ENCODE measurements at places on chromosomes 5 and 9.
A peak's percentile ranks its signal among the peaks of the same experiment; 100 is the strongest.

- H3K27me3 ChIP-seq = no peaks in the 10 kb centered on the region
- DNase-seq = no peak
- H3K4me1 ChIP-seq = peaks cover 37% of the 10 kb centered on the region
- peaks cover 24% of the 10 kb centered on the region for H3K36me3 ChIP-seq
- peak overlapping the region; percentile 84 for H3K27ac ChIP-seq
- H3K4me3 ChIP-seq = peak overlapping the region; percentile 93
Observed at GRCh38 chr5:140647042-140647419, 399 bp downstream of the NDUFA2 start.

GRCh38 chr5:68949256-68949655 lies 144.6 kb upstream of the SLC30A5 start:
- no peaks in the 10 kb centered on the region for H3K27me3 ChIP-seq
- no peak overlapping the region for H3K4me3 ChIP-seq
- no peak overlapping the region for H3K27ac ChIP-seq
- no peak for DNase-seq
- no peaks in the 10 kb centered on the region for H3K4me1 ChIP-seq

GRCh38 chr9:133058550-133059320 lies 3.0 kb upstream of the CEL start:
- H3K4me3 ChIP-seq = no peak overlapping the region
- H3K4me1 ChIP-seq = peaks cover 25% of the 10 kb centered on the region
- peaks cover 51% of the 10 kb centered on the region for H3K36me3 ChIP-seq
- no peak overlapping the region for H3K27ac ChIP-seq

DNA sequence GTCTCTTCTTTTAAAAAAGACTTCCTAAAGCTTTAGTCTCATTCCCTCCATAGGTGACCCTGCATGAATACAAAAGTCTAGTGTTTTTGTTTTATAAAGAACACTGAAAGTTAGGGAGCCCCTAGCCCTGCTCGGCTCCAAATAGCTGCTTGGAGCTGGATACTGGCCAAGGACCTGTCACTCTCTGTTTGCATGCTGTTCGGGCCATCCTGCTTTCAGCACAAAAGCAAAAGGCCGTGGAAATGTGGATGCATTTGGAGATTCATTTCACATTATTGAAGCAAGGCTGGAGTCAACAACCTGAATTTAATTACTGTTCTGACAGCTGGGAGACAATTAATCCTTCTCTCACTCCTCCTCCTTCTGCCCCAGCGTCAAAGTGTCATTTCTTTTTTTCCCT lies 151.7 kb upstream of the NMUR2 start:
- no peak overlapping the region for H3K4me3 ChIP-seq
- no peaks in the 10 kb centered on the region for H3K4me1 ChIP-seq
- no peak for DNase-seq
- no peaks in the 10 kb centered on the region for H3K36me3 ChIP-seq

DNA sequence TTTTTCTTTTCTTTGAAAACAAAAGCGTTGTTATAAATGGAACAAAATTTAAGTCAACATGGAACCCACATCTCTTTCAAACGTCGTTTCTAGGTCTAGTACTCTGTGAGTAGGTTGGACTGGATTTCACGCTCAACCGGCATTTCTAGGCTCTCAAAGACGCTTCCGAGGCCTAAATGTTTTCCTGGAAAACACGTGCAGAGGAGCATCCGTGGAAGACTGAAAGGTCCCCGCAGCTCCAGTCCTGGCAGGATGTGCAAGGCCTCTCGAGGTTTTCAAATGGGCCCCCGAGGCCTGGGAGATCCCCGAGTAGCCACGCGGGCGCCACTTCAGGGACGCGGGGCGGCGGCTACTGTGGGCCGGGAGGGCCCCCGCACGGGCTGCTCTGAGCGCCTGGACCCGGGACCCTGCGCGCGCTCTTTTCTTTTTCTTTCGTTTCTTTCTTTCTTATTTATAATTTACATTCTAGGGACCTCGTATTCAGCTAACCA lies 4.2 kb upstream of the IRX2 start:
- no peaks in the 10 kb centered on the region for H3K4me1 ChIP-seq
- no peak for DNase-seq
- H3K27ac ChIP-seq = no peak overlapping the region
- no peaks in the 10 kb centered on the region for H3K36me3 ChIP-seq
- peaks cover 93% of the 10 kb centered on the region for H3K27me3 ChIP-seq

DNA sequence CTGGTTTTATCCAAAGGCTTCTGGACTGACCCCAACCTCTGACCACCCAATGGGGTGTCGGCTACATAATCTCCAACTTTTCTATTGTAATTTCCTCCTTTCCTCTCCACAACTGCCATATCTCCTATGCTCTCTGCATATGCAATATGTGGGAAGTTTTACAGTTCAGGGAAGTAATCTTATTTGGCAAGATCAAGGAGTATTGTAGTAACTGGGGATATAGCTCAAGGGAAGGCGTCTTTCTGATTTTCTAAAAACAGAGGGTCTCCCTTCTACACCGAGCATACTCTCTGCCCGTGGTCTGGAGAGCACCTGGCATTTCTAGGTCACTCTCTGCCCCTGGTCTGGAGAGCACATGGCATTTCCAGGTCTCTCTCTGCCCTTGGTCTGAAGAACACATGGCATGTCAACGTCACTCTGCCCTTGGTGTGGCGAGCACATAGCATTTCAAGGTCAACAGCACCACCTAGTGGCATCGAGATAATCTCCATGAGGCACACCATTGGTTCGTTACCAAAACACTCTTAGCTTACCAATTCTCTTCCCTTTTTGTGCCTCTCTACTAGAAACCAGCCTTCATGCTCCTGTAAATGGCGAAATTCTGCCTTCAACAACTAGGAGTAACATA lies 616.4 kb upstream of the NUDT12 start:
- H3K36me3 ChIP-seq = no peaks in the 10 kb centered on the region
- no peaks in the 10 kb centered on the region for H3K27me3 ChIP-seq
- no peak for DNase-seq
- H3K27ac ChIP-seq = no peak overlapping the region
- no peak overlapping the region for H3K4me3 ChIP-seq
- no peaks in the 10 kb centered on the region for H3K4me1 ChIP-seq

- peaks cover 10% of the 10 kb centered on the region for H3K4me1 ChIP-seq
- peaks cover 71% of the 10 kb centered on the region for H3K27me3 ChIP-seq
- H3K27ac ChIP-seq = no peak overlapping the region
- DNase-seq = no peak
- H3K4me3 ChIP-seq = no peak overlapping the region
Observed at GRCh38 chr9:135976944-135977343, 15.8 kb upstream of the UBAC1 start.

- H3K36me3 ChIP-seq = no peaks in the 10 kb centered on the region
- H3K27ac ChIP-seq = no peak overlapping the region
- H3K4me3 ChIP-seq = no peak overlapping the region
- no peaks in the 10 kb centered on the region for H3K4me1 ChIP-seq
- H3K27me3 ChIP-seq = no peaks in the 10 kb centered on the region
Observed at GRCh38 chr5:1265026-1265425, 29.8 kb downstream of the TERT start.

- no peaks in the 10 kb centered on the region for H3K4me1 ChIP-seq
- no peak overlapping the region for H3K4me3 ChIP-seq
- no peak overlapping the region for H3K27ac ChIP-seq
Observed at GRCh38 chr9:79240774-79241173, 331.0 kb upstream of the TLE4 start.

GRCh38 chr5:177123789-177124485 lies 9.6 kb upstream of the NSD1 start:
- H3K27me3 ChIP-seq = no peaks in the 10 kb centered on the region
- no peak overlapping the region for H3K27ac ChIP-seq
- no peak overlapping the region for H3K4me3 ChIP-seq
- no peaks in the 10 kb centered on the region for H3K4me1 ChIP-seq
- H3K36me3 ChIP-seq = no peaks in the 10 kb centered on the region
- DNase-seq = no peak

DNA sequence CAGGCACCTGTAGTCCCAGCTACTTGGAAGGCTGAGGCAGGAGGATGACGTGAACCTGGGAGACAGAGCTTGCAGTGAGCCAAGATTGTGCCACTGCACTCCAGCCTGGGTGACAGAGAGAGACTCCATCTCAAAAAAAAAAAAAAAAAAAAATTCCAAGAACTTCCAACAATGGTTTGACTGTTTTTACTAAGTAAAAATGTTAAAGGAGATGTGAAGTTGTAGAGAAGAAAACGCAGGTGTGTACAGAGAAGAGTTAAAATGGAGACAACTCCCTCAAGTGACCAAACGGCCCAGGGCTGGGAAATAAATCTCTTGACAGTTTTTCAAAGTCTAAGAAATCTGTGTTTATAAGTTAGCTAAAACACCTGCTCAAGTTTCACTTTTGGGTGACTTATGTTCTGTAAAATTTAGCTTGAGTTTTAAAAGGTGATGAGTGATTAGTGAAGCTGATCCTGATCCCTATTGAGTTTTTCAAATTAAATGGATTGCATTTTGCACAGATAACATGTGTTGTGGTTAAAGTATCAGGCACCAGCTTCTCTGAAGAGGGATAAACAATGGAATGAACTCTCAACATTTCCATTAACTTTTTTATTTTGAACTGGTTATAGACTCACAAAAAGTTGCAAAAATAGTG lies 255.2 kb upstream of the CD180 start:
- H3K27ac ChIP-seq = no peak overlapping the region
- H3K4me1 ChIP-seq = no peaks in the 10 kb centered on the region
- no peak for DNase-seq
- no peaks in the 10 kb centered on the region for H3K36me3 ChIP-seq

- H3K27me3 ChIP-seq = no peaks in the 10 kb centered on the region
- H3K36me3 ChIP-seq = no peaks in the 10 kb centered on the region
- no peak overlapping the region for H3K27ac ChIP-seq
- no peak for DNase-seq
- peaks cover 3% of the 10 kb centered on the region for H3K4me1 ChIP-seq
Observed at GRCh38 chr9:272251-273213, 57.9 kb downstream of the DOCK8 start.

DNA sequence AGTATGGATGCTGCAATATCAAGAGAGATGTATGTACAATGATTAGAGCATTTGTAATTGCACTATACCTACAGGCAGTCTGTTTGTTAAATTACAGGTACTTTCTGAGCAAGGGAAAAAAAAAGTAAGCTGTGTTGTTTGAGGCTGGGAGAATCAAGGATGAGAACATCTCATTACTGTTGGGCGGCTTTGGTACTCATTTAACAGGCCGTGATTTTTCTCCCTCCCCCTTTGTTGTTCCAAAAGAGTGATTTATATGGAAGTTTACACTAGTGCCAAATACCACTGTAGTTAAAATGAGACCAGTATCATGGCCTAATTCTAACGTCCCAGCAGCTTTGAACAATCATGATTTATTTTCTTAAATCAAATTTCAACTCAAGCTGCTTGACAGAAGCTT lies 71.2 kb upstream of the GNA14 start:
- H3K36me3 ChIP-seq = no peaks in the 10 kb centered on the region
- DNase-seq = no peak
- no peak overlapping the region for H3K4me3 ChIP-seq
- H3K4me1 ChIP-seq = peaks cover 7% of the 10 kb centered on the region

DNA sequence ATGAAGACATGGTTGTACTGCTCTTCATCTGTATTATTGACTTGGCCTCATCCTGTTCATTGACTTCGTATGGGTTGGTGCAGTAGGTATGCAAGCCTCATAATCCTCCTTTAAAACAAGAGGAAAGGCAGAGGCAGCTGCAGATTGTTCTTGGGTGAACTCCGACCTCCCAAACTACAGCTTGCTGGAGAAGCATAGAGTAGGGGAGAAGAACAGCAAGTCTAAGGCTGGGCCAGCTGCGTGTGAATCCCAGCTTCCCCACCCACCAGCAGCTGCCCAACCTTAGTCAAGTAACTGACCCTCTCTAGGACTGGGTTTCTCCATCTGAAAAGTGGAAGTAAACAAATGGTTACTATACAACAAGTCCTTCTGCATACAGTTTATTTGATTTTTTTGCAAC lies 114.5 kb upstream of the WWC1 start:
- H3K4me3 ChIP-seq = no peak overlapping the region
- no peak overlapping the region for H3K27ac ChIP-seq
- DNase-seq = no peak

- H3K27me3 ChIP-seq = no peaks in the 10 kb centered on the region
- no peak overlapping the region for H3K27ac ChIP-seq
- DNase-seq = no peak
- no peaks in the 10 kb centered on the region for H3K36me3 ChIP-seq
- no peak overlapping the region for H3K4me3 ChIP-seq
Observed at GRCh38 chr5:118068886-118069285, 919.5 kb downstream of the DTWD2 start.

- H3K27ac ChIP-seq = no peak overlapping the region
- no peaks in the 10 kb centered on the region for H3K27me3 ChIP-seq
- H3K4me1 ChIP-seq = no peaks in the 10 kb centered on the region
Observed at GRCh38 chr5:15135661-15136060, 264.1 kb upstream of the ANKH start.

DNA sequence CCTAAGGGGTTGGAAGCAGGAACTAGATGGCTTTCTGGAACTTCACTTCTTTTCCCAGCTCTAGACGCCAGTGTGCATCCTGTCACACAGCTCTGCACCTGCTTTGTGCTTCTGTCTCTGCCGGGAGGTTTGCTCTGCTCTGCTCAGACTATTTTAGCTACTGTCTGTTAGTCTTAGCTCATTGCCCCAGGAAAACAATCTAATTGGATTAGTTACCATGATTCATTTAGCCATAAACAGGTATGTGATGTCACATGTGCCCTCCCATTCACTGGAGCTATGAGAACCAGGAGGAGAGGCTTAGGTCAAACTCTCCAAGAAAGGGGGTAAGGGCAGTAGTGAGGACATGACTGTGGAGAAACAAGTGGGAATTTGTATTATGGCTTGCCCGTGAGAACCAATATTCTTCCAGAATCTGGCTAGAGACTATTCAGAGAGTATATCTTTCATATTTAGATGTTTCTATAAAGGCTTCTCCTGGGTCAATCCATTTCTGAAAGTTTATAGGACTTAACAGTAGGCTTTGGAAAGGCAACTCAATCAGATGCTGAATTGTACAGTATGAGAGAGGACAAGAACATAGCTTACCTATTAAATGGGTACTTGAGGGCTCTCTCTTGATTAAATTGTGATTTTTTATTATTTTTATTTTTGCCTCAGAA lies 22.4 kb upstream of the NREP start:
- H3K4me3 ChIP-seq = no peak overlapping the region
- no peaks in the 10 kb centered on the region for H3K27me3 ChIP-seq
- no peak overlapping the region for H3K27ac ChIP-seq
- no peak for DNase-seq
- H3K4me1 ChIP-seq = peaks cover 9% of the 10 kb centered on the region

DNA sequence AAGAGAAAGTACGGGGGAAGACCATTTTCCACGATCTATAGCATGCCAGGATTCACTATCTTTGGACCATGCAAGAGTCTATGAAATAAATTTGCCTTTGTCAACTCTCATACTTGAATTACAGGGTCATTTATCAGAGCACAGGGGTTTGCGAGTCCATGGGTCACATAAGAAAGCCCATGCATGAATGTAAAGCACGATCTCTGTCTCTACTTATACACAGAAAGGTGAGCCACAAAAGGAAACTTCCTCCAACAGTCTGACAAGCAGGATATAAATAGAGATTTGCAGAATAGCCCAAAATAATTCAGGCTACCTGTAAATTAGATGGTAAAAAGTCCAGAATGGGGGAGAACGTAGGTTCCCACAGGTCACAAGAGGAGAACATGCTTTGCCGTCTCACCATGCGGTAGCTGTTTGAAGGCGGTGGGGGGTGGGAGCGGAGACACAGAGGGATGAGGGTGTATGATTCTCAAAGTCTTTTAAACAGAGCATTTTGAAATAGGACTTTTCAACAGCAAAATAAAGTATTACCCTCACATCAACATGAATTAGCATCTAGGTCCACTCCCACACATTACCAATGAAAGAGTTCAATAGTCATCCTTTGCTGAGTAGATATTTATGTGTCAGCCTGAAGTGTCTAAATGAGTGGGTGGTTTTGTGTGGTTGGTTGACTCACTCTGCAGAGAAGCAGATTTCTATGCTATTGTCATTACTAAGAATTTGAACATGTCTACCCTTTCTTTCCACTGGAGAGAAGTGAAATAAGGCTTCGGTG lies 279.7 kb downstream of the EBF1 start:
- peaks cover 3% of the 10 kb centered on the region for H3K4me1 ChIP-seq
- no peak for DNase-seq
- no peaks in the 10 kb centered on the region for H3K27me3 ChIP-seq
- H3K36me3 ChIP-seq = peaks cover 13% of the 10 kb centered on the region
- H3K4me3 ChIP-seq = no peak overlapping the region

Data from tibial artery (tissue), 4 donors.